ENCODE measurements at places on chromosomes 6 and 20.

- DNase-seq: no peak
Measured at GRCh38 chr6:92011681-92012245, 1407.6 kb downstream of the EPHA7 start.

DNA sequence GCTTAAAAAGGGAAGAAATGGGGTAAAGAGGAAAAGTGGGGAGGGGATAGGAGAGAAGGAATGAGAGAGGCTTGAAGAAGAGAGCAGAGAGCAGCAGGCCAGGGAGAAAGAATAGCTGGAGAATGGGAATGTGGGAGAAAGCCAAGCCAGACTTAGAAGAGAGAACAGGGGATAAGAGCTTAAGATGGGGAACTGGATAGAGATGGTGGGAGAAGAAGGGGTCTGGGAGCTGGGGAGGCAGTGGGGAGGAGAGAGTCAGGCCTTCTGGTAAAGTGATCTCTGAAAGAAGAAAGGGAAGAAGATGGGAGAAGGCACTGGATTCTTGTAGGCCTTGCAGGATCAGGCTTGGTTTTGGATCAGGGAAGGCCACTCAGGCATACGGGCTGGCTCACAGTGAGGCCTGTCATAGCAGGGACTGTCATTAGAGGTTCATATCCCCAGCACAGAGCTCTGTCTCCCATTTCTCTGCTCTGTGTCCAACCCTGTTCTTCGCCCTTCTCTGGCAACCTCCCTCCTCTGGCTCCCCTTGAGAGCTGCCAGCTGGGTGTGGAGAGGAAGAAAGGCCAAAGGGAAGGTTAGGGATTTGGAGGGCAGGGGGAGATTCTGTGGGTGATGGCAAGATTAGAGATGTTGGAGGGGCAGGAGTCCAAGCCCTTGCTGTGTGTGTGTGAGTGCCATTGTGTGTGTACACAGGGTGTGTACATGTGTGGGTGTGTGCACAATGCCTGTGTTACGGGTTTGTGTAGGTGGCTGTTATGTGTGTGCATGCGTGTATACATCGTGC lies 9.3 kb downstream of the SYNGAP1 start:
- DNase-seq: no peak

DNA sequence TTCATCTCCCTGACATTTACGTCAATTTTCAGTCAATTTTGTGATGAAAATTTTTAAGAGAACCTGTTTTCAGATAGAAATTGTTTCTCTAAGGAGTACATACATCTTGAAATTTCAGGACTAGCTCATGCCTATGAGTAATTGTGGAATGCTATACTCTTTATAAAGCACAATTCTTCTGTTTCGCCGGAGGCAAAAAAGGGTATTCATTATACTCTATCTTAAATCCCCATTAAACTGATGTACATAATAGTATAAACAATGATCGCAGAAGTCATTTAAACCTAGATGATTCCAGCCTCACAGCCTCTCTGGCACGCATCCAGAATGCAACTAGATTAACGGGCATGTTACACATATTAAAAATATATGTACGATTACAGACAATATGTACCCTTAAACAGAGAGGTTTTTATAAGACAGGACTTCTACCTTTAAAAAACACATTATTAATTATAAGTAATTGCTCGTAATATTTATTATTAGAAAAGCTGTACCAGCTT lies 62.6 kb downstream of the NRSN1 start:
- no peak for DNase-seq

GRCh38 chr6:54747955-54748354 lies 98.6 kb upstream of the FAM83B start:
- no peak for DNase-seq

DNA sequence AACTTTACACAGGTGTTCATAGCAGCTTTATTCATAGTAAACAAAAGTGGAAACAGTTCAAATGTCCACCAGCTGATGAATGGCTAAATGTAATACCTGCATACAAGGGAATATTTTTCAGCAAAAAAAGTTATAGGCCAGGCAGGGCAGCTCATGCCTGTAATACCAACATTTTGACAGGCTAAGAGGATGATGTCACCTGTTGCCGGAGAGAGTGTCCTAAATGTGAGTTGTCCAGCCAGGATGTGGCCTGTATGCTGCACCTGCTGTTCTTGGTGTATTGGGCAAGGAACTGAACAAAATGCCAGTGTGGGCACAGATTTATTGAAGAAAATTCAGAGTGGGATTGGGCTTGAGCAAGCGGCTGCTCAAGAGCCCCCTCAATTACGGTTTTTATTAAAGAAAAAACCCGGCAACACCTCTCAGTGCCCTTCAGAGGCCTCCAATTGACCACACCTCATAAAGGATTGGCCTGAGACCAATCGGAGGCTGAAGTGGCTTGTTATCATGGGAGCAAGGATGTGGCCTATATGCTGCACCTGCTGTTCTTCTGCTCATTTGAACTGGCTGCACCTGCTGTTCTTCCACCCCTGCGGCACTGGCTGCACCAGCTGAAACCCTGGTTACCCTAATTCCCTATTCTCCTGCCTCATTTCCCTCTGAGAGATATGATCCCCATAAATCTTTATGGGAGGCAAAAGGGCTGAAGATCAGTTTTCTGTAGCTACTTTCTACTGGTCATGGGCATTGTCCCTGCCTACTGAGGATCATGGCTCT lies 164.3 kb upstream of the PROKR2 start:
- no peak for DNase-seq

DNA sequence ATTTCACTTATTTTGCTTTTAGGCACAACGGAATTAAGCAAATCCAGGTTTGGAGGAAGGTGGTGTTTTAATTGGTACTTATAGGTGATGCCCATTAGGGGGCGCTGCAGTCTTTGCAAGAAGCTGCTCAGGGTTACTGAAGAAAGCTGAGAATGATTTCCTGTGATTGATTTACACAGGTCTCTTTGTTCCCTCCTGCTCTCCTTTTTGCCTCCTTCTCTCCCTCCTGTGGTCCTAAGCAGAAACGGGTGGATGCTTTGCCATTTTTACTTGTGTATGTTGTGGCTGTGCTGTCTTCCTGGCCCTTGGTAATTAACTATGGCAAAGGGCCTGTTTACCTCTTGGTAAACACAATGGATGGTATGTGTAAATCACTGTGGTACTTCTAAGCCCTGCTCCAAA lies 97.8 kb downstream of the ANKS1A start:
- DNase-seq: peak; percentile 8

All from T-helper 22 cell (primary cell).